ENCODE measurements at places on chromosomes 6 and 20. TPM values are rescaled to one million over a fixed set of nuclear protein-coding genes. Genes with fewer than 3 reads are reported as not detected.

The CPNE5 gene
- polyA plus RNA-seq = 27.5 TPM

The ARG1 gene
- not detected for polyA plus RNA-seq

The MUCL3 gene
- not detected for polyA plus RNA-seq

DNA sequence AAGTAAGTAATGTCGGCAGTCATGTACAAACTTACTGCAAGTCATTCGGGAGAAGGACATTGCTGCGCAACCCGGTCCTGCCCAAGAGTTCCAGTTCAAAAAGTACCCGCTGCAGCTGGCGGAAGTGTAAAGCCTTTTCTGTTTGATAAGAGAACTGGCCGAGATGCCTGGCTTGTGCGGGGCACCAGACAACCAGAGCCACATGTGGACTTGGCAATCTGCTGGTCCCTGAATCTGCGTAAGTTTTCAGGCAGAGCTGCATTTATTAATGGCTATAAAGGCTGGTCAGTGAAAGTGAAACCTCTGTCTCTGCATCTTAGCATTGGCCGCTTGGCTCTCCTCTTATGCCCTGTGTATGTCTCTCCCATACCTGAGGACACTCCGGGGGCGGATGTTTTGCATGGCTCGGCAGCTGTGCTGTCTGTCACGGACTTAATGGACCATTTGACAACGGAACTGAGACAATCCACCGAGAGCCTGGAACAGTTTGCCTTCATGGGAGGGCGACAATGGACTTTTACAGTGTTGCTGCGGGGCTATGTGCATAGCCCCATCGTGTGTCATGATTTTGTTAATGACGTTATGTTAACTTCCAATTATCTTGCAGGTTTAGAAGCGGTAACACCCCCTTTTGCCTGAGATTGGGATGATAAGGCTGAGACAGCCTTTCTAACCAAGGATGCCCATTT, 19.8 kb upstream of the RGS17 start:
- no peak for DNase-seq

DNA sequence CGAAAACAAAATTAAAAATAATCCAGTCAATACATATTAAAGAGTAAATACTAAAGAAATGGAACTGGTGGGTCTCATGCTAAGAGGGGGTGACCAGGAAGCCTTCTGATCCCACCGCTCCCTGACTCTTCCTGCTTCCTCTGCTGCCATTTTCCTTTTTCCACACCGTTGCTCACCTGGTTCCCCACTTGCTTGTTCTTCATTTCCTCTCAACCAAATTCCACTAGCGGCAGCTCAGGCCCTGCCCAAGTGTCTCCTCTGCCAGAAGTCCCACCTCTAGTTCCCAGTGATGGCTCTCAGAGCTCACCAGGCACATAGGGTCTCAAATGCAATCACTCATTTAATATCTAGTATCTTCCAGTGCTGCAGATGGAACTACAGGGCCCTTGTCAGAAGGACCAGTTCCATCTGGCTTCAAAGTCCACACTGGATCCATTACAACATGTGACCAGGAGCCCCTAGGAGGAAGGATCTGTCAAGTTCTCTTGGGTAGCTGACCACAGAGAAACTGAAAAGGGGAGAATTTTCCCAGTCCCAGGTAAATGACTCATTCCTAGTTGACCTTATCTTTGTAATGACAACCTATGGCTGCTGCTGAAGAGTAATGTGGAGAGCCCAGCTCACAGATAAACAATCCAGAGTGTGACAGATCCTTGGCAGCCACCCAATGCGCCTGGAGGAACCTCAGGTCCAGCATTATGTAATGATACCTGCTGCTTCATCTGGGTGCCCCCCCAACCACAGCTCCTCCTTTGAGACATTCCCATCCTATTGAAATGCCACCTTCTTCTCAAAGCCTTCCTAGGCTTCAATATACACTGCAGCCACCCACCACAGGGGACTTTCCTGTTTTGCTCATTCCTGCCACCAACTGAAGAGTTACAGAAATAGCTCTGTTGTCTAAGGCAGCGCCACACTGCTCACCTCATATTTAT, 38.2 kb downstream of the ELMO2 start:
- DNase-seq = no peak

GRCh38 chr6:157193443-157193996, 129.8 kb downstream of the TMEM242 start:
- no peak for DNase-seq

DNA sequence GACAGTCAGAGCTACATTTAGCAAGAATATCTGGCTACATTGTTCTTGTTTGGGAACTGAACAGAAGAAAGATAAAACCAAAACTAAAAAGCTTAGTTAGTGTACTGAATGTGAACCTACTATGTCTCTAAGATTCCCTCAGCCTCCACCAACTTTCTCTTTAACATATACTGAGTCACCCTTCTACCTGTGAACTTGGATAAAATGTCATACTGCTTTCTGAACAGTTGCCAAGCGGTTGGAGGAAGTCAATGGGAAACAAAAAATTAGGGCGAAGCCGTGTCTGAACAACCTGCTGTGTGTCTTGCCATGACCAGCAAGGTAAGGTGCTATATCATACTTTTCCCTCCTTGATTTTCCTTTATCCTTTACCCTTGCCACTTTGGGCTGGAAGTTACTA, 243.5 kb downstream of the BTBD9 start:
- no peak for DNase-seq

DNA sequence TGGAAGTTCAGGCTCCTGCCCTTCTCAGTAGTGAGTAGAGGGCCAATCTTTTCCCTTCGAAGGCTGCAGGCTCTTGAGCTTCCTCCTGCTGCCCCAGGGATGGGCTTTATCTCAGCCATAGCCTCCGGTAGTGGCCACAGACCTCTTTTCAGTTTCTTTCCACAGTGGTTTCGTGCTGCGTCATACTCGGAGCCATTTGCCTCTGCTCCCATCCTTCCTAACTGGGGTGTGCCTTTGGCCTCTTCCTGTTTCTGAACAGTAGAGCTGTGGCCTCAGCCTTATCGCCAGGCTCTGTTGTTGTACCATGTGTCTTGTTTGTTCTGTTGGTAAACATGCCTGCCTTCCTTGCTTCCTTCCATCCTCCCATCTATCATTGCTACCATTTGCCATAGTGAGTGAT, 54.1 kb downstream of the TULP4 start:
- DNase-seq = no peak

DNA sequence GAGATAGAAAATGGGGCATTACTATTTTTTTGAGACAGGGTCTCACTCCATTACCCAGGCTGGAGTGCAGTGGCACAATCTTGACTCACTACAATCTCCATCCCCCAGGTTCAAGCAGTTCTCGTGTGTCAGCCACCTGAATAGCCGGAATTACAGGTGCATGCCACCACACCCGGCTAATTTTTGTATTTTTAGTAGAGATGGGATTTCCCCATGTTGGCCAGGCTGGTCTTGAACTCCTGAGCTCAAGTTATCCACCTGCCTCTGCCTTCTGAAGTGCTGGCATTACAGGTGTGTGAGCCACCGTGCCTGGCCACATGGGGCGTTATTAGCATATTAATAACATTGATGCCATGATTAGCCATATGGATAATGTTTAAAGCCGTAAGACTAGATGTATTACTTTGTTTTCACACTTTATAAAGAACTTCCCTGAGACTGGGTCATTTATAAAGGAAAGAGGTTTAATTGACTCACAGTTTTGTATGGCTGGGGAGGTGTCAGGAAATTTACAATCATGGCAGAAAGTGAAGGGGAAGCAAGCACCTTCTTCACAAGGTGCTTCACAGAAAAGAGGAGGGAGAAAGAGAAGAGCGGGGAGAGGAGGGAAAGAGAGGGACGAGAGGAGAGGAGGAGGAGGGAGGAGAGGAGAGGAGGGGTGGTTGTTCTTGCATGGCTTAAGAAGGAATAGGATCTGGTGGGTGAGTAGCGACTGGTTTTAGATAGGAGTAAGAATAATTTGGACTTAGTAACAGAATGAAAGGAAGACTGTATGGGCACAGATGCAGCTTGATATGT, 51.9 kb downstream of the MYO6 start:
- DNase-seq = no peak

- no peak for DNase-seq
Measured at GRCh38 chr6:152605342-152605741, 31.8 kb downstream of the SYNE1 start.

DNA sequence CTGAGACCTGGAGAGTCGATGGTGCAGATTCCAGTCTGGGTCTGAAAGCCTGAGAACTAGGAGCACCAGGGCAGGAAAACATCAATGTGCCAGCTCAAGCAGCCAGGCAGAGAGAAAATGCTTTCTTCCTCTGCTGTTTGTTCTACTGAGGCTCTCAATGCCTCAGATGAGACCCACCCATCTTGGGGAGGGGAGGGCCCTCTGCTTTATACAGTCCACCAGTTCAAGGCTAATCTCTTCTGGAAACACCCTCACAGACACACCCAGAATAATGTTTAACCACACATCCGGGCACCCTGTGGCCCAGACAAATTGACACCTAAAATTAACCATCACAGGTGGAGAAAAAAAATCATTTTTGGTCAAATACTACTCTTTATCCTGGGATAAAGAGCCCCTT, 89.3 kb upstream of the SLC22A23 start:
- no peak for DNase-seq

DNA sequence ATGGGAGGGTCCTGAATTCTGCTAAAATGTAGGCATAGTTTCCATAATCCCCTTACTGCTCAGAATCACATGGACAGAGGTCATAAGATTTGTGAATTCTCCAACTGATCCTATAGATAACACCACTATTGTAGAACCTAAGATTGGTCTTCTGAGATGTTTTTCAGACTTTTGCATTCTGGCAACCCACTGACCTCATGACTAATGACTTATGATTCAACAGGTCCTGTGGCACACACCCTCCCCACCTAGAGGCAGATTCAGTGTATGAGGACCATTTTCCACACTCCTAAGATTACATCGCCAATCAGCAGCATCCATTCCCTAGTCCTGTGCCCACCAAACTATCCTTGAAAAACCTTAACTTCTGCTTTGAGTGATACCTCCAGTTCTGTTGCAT, 207.2 kb downstream of the BTBD9 start:
- no peak for DNase-seq

GRCh38 chr6:128241216-128241615, 279.2 kb downstream of the PTPRK start:
- DNase-seq = no peak

DNA sequence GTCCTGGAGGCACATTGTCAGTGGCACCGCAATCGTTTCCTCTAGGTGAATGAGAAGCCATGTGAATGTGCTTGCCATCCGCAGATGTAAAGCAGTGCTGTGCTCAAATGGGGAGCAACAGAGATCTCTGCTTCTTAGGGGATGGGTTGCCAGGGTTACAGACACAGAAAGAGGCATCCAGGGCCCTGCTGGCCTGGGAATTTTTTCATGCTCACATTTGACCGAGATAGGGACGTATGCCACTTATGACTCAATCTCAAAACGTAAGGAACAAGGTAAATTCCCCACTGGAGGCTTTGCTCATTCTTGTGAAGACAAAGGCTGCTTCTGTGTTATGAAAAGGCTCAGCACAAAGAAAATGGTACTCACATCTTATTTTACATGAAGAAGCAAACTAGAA, 11.0 kb downstream of the C6orf118 start:
- no peak for DNase-seq

- no peak for DNase-seq
Measured at GRCh38 chr20:23138682-23139081, 52.6 kb upstream of the CD93 start.

GRCh38 chr6:6556738-6557503, 31.6 kb upstream of the LY86 start:
- no peak for DNase-seq

GRCh38 chr6:23823421-23823820, 302.6 kb upstream of the NRSN1 start:
- DNase-seq = no peak

DNA sequence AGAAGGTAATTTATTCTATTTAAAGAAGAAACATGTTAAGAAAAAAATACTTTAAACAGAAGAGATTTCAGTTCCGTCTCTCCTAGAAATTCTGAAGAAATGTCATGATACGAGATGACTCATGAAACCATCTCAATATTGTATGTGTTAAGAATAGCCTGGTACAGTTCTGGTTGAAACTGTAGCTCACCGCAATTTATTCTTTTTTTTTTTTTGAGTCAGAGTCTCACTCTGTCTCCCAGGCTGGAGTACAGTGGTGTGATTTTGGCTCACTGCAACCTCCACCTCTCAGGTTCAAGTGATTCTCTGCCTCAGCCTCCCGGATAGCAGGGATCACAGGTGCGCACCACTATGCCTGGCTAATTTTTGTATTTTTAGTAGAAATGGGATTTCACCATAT, 103.3 kb downstream of the ARHGAP18 start:
- no peak for DNase-seq

GRCh38 chr20:325889-326644, 715 bp downstream of the SOX12 start:
- peak; percentile 78 for DNase-seq

DNA sequence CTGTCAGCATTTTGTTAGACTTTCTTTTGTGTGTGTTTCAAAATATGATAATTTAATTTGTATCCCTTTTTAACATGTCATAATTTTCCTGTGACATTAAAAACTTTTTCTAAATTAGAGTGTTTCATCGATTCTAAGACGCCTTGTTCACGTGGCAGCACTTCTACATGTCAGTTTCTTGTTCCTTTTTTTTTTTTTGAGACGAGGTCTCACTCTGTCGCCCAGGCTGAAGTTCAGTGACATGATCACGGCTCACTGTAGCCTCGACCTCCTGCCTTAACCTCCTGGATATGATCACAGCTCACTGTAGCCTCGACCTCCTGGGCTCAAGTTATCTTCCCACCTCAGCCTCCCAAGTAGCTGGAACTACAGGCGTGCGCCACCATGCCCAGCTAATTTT, 27.6 kb upstream of the ADRM1 start:
- DNase-seq = no peak

GRCh38 chr6:41877051-41877680, 18.0 kb downstream of the USP49 start:
- DNase-seq = no peak

- no peak for DNase-seq
Measured at GRCh38 chr6:150622476-150622875, 22.8 kb downstream of the PLEKHG1 start.

DNA sequence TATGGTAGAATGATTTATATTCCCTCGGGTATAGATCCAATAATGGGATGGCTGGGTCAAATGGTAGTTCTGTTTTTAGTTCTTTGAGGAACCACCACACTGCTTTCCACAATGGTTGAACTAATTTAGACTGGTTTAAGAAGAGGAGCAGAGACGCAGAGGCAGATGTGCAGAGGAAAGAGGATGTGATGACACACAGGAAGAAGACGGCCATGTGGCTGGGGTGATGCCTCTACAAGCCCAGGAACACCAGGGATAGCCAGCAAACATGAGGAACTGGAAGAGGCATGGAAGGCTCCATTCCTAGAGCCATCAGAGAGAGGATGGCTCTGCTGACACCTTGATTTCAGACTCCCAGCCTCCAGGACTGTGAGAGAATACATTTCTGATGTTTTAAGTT, 218.3 kb upstream of the DTNBP1 start:
- no peak for DNase-seq

All from right cardiac atrium (tissue), 5 donors.